ENCODE measurements at places on chromosomes 4 and X.

DNA sequence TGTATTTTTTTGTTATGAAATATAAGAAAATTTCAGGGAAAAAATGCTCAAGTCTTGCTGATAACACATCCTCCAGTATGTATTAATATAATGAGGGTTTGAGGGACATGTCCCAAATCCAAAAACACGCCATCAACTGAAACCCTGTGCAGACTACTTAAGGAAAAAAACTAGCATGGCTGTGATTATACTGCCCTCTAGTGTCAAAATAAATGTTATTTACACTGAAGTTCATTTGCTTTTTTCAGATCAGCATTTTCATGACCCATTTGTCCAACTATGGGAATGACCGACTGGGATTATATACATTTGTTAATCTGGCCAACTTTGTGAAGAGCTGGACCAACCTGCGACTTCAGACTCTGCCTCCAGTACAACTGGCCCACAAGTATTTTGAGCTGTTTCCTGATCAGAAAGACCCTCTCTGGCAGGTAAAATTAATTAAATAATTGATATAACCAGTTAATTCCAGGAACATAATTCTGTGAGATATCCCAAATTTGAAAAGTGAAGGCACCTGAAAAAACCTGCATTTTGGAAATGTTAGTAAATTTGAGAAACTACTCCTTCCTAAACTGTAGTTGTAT is 128.5 kb downstream of the PRSS12 start:
- DNase-seq: no peak
- no peaks in the 10 kb centered on the region for H3K4me1 ChIP-seq
- no peaks in the 10 kb centered on the region for H3K27me3 ChIP-seq
- H3K4me3 ChIP-seq: no peak overlapping the region
- H3K36me3 ChIP-seq: no peaks in the 10 kb centered on the region

GRCh38 chr4:5956285-5957021 is 61.8 kb downstream of the C4orf50 start:
- no peak overlapping the region for H3K27ac ChIP-seq
- no peaks in the 10 kb centered on the region for H3K4me1 ChIP-seq
- H3K4me3 ChIP-seq: no peak overlapping the region
- no peak for DNase-seq
- no peaks in the 10 kb centered on the region for H3K36me3 ChIP-seq
- H3K27me3 ChIP-seq: no peaks in the 10 kb centered on the region

GRCh38 chr4:115529126-115529525 is 415.7 kb upstream of the NDST4 start:
- no peaks in the 10 kb centered on the region for H3K27me3 ChIP-seq
- H3K36me3 ChIP-seq: no peaks in the 10 kb centered on the region

DNA sequence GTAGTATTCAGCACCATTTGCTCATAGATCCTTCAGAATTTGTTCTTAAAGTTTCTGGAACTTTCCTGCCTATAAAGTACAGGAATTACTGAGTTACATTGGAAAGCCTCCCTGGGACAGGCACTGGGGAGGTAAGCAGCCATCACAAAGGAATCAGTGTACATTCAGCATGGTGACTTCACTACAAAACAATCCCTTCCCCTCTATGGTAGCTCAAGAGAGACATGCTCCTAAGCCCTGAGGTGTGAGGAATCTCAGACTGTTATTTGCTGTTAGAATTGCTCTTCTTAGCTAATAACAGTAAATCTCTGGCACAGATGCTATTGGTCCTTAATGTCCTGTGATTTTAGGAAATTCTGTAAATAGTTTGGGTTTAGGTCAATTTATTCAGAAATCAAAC is 1898.0 kb upstream of the PCDH7 start:
- no peak for DNase-seq
- H3K4me1 ChIP-seq: no peaks in the 10 kb centered on the region
- no peaks in the 10 kb centered on the region for H3K27me3 ChIP-seq
- H3K36me3 ChIP-seq: no peaks in the 10 kb centered on the region
- H3K4me3 ChIP-seq: no peak overlapping the region
- no peak overlapping the region for H3K27ac ChIP-seq

DNA sequence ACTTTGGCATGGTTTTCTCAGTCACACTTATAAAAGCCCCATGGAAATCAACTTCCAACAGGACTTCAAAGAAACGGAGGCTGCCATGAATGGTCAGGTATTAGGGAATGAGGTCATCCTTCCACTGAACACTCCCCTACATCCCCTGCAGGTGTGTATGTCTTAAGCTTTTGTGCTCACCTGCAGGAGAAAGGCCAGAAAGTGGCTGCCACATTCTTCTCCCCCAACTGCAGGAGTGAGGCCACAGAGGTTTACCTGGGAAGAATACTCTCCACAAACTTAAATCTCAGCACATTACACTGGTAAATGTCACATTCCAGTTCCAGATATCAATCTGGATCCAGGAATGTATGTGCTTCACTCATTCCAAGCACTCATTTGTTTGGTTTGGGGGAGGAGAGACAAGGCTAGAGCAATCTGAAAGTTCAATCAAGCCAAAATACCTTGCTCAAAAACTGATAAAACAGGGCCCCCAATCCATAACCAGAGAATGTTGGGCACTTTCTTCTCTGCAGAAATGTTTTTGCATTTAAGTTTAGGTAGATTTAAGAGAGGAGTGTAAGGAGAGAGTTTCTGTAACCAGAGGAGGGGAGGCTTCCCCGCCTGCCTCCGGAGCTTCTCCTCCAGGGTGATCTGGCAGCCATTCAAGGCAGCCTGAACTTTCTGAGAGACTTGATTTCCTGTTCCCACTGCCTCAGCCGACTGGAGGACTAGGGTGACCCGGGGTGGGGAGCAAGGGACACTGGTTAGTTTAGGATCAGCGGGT is 15.4 kb downstream of the FAM9C start:
- no peaks in the 10 kb centered on the region for H3K27me3 ChIP-seq
- no peaks in the 10 kb centered on the region for H3K36me3 ChIP-seq
- H3K4me1 ChIP-seq: peaks cover 8% of the 10 kb centered on the region
- H3K27ac ChIP-seq: peak overlapping the region; percentile 54
- no peak for DNase-seq

GRCh38 chrX:40908857-40909475 is 173.6 kb upstream of the MED14 start:
- no peak for DNase-seq
- no peaks in the 10 kb centered on the region for H3K36me3 ChIP-seq
- H3K27ac ChIP-seq: no peak overlapping the region
- H3K27me3 ChIP-seq: no peaks in the 10 kb centered on the region

DNA sequence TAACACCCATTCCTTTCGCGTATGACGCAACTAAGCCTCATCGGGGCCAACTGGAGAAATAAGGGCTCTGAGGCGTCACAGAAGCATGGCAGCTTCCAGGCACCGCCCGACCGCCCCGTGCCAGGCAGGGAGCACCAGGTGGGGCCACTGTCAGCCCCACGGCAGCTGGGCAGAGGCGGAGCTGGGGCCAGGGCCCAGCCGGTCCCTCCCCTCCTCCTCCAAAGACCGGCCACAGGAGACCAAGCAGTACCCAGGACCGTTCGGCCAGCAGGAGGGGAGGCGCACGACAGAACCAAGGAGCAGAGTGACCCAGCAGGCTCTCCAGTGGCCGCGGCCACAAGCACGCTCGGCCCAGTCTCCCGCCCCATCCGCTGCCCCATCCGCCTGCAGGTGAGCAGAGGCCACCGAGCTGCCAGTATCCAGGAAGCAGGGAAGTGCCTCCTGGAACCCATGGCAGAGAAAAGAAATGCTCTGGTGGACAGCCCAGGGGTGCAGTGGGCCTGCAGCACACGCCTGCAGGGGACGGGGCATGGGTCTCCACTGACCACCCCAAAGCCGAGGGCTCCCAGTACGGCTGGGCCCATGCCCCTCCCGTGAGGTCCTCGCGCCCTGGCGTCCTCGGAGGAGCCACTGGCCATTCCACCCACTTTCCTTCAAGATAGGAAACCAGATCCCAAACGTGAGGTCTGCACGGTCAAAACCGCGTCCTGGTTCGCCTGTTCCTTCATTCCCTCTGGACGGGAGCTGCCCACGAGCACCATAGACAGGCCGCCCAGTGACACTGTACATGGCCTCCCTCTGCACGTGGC is 9.6 kb downstream of the CTBP1 start:
- H3K4me3 ChIP-seq: no peak overlapping the region
- DNase-seq: no peak
- no peak overlapping the region for H3K27ac ChIP-seq
- peaks cover 35% of the 10 kb centered on the region for H3K4me1 ChIP-seq
- H3K36me3 ChIP-seq: peaks cover 35% of the 10 kb centered on the region

GRCh38 chr4:3749081-3749480 is 17.1 kb upstream of the ADRA2C start:
- peaks cover 17% of the 10 kb centered on the region for H3K4me1 ChIP-seq
- no peaks in the 10 kb centered on the region for H3K27me3 ChIP-seq
- DNase-seq: no peak
- H3K27ac ChIP-seq: no peak overlapping the region

DNA sequence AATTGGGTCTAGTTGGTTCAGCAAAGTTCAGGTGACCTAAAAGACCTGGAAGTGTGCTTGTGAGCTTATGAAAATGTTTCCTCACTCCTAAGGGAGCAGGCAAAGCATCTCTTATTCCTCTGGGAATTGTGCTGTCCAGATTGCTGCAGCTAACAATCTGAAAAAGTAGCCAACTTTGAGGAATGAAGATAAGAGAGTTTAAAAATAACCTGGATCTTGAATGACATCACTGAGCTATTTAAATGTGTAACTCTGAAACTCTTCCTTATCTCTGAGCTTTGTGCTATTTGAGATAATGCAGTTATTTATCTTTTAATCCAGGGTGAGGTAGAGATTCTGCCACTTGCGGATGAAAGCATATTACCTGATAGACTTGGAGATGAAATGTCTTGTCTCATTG is 384.8 kb downstream of the PPP4R3C start:
- H3K4me3 ChIP-seq: no peak overlapping the region
- no peaks in the 10 kb centered on the region for H3K27me3 ChIP-seq
- H3K4me1 ChIP-seq: no peaks in the 10 kb centered on the region

GRCh38 chr4:90606781-90607180 is 479.6 kb downstream of the CCSER1 start:
- no peak overlapping the region for H3K27ac ChIP-seq
- H3K27me3 ChIP-seq: no peaks in the 10 kb centered on the region
- no peaks in the 10 kb centered on the region for H3K4me1 ChIP-seq

DNA sequence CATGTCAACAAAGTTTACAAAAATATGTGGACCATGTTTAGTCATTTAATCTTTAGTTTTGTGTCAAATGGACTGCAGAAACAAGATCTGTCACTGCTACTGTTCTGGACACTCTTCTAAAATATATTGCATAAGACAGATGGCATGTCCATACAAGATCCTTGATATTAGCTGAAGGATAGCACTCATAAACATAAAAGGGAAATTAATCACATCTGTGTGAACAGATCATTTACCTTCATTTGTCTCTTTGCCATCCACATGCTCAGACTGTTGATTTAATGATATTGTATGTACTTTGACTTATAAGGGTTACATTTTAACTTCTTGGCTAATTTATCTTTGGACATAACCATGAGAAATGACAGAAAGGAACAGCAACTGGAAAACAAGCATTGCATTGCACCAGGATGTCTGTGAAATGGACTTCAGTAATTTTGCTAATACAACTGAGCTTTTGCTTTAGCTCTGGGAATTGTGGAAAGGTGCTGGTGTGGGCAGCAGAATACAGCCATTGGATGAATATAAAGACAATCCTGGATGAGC is at the start of gene UGT2B7:
TSS of gene UGT2B7 (plus strand) at position 364 of the 546 bp plus-strand sequence. CDS start at position 411, 47 bp downstream.
- H3K4me1 ChIP-seq: peaks cover 19% of the 10 kb centered on the region
- no peak within 1 kb of the TSS for H3K4me3 ChIP-seq
- no peak for DNase-seq
- no peak within 1 kb of the TSS for H3K27ac ChIP-seq
- no peaks in the 10 kb centered on the region for H3K36me3 ChIP-seq

DNA sequence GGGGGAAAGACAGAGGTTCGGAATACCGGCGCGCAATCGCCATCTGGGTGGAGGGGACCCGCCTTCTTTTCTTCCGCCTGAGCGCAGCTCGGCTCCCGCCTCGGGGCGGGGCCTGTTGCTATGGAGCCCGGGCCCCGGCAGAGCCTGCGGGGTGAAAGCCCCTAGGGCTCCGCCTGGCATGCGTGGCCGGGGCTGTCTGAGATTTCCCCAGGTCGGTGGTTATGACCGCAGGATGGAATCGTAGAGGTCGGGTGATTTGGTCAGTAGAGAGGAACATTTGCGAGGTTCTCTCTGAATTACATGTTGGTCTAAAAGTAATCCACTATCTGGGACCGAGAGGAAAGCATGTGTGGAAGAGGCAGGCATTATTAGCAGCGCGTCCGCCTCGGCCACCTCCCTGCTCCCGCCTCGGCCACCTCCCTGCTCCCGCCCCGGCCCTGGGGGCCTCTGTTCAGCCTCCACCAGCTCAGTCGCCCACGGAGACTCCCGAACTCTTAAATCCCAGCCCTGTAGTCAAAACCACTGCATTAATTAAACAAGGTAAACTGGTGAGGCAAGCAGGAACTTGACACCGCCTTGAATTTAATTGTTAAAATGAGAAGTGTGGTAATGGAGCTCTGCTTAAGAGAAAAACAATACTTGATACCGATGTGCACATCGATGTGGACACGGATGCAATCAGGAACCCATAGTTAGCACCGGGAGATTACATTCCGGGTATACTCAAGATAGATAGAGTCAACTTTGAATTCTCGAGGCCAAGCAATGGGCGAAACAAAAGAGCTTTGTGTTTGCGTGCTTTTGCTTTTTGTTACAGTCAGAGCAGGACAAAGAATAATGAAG is 45.2 kb downstream of the TRIM2 start:
- peaks cover 14% of the 10 kb centered on the region for H3K4me1 ChIP-seq
- H3K36me3 ChIP-seq: no peaks in the 10 kb centered on the region
- peak overlapping the region; percentile 29 for H3K4me3 ChIP-seq
- no peak for DNase-seq
- H3K27ac ChIP-seq: peak overlapping the region; percentile 38

DNA sequence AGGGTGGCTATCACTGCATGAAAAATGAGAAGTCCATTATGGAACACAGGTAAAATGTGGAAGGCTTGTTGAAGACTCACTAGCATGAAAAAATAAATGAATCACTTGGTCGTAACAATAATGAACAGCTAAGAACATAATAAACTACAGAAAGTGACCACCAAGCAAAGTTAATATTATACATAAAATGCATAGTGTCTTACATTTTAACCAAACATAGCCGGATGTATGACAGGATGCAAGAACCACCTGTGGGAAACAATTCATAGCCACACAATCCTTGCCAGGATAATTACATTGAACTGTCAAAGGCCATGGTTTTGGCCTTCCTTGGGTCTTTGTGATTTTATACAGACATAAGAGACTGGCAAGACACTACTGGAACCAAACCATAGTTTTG is 81.9 kb upstream of the ATXN3L start:
- no peak overlapping the region for H3K4me3 ChIP-seq
- H3K27me3 ChIP-seq: no peaks in the 10 kb centered on the region
- H3K27ac ChIP-seq: no peak overlapping the region
- H3K36me3 ChIP-seq: no peaks in the 10 kb centered on the region
- no peak for DNase-seq

- H3K27ac ChIP-seq: no peak overlapping the region
- DNase-seq: no peak
- H3K4me3 ChIP-seq: no peak overlapping the region
- no peaks in the 10 kb centered on the region for H3K27me3 ChIP-seq
- H3K4me1 ChIP-seq: peaks cover 9% of the 10 kb centered on the region
Observed at GRCh38 chr4:3756343-3757059, 9.7 kb upstream of the ADRA2C start.

Data from esophagus squamous epithelium (tissue), 5 donors.